ENCODE measurements at places on chromosomes 13 and 19.

- DNase-seq: peak; percentile 17
Observed at GRCh38 chr19:18771328-18772242, 19.5 kb downstream of the COMP start.

DNA sequence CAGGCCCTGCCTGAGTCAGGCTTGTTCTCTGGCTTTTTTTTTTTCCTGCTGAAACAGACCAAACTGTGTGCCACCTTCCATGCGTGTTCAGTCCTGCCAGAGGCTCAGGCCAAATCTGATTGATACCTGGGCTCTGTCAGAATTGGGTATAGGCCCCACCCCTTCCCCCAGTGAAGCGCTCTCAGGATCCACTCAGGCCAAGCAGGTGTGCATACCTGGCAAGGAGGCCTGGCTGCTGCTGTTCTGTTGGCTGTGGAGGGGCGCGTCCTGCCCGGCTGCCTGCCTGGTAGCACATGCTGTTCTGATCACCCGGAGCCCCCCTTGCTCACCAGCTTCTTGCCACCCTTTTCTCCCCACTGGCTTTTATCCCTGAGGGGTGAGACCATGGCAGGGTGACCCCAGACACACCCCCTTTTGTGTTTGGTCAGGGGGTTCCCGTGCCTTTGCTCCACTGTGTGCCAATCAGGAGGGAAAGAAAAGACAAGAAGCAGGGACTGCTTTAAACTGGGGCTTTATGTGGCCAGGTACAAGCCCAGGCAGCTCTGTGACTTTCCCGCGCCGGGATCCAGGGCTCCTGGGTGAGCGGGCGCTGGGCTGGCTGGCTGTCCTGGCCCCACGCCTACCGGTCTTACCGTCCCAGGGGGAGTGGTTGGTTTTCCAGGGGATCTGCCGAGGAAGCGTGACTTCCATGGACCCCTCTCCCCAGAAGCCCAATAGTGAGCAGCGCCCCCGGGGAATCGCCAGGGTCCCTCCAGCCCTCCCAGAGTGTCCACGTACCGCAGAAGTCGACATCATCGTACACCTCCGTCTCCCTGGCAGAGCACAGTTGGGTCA lies 12.7 kb downstream of the PRAM1 start:
- DNase-seq: no peak

DNA sequence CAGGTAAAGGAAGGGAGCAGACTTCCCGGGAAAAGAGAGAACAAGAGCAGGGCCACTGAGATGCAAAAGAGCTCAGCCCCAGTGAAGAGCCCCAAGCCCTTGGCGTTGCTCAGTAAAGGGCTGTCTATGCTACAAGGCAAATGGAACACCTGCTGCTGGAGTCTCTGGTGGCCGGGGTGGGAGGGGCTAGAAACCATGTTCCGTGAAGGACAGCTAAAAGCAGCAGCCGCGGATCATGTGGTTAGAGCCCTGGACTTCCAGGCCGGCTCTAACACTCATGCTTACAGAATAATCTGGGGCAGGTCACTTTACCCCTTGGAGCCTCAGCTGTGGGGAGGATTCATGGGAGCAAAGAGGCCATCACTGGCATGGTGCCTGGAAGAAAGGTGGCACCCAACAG lies 17.8 kb downstream of the POU2F2 start:
- DNase-seq: no peak

- peak; percentile 3 for DNase-seq
Observed at GRCh38 chr13:23547000-23547590, 23.1 kb upstream of the TNFRSF19 start.

- no peak for DNase-seq
Observed at GRCh38 chr19:41941410-41942202, 13.4 kb upstream of the ERFL start.
